EL (cell line): ENCODE measurements at places on chromosomes 16 and 17.
A peak's percentile ranks its signal among the peaks of the same experiment; 100 is the strongest.

DNA sequence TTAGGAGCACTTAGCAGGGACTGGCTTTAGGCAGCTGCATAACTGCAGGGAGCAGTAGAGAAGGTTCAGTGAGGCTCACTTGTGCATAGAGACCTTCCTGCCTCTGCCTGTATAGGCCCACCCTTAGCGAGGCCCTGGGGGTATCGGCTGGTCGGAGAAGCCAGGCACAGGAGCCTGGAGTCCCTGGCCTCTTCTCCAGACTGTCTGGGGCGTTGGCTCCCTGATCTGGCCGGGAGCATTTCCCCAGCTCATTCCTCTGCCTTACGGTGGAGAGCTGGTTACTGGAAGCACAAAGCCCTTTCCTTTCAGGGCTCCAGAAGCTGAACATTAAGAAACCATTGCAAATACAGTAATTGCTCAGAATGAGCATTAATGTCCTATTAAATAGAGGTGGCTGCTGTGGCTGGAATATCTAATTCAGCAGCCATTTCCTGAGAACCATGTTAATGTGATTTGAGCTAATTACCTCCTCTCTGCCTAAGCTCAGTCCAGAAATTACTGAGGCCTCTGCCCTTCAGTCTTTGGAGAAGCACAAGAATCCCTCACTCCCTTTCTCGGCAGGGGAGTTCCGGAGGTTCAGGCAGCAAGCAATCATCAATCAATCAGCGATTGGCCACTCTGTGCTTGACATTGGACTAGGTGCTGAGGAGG is 18.8 kb upstream of the TMEM220 start:
- DNase-seq, result no peak

DNA sequence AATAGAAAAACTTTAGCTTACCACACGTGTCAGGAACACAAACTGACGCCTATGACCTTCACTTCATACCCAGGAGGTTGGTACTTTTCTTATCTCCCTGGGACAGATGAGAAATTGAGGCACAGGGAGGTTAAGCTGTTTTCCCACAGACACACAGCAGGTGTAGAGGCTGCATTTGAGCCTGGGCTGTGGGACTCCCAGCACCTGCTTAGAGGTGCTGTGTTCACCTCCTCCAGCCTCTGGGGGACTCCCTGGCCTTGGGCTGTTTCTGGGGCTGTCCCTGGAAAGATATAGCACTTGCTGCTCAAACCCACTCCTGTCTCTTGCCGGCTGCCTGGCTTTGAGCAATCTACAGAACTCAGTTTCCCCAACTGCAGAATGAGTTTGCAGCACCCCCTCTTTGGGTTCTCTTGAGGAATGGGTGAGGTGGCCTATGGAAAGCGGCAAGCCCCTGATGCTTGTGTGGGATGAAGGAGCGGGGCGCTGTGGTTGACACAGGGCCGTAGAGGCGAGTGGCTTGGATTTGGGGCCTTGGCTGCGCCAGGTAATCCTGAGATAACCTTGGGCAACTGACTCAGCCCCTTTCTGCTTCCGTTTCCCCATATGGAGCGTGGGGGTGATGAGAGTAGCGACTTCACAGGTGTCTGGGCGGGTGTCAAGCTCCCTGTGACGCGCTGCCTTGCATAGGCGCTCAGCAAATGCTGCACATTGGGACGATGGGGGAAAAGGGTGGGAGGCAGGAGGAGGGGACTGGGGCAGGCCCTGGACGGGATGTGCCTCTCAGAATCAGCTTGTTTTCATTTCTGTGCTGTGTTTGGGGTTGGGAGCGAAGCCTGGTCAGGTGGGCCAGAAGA is 104.5 kb upstream of the CIBAR2 start:
- no peak for DNase-seq

- no peak for DNase-seq
Observed at GRCh38 chr17:4944163-4944553, 4.1 kb downstream of the RNF167 start.

- no peak for DNase-seq
Observed at GRCh38 chr17:79982986-79983385, 52.7 kb downstream of the TBC1D16 start.

GRCh38 chr17:28528327-28529012 is 22.3 kb downstream of the FOXN1 start:
- peak; percentile 39 for DNase-seq

- DNase-seq, result peak; percentile 64
Observed at GRCh38 chr17:68172461-68172954, 75.3 kb upstream of the AMZ2 start.

GRCh38 chr16:73543970-73544599 is 496.2 kb upstream of the ZFHX3 start:
- DNase-seq, result no peak

DNA sequence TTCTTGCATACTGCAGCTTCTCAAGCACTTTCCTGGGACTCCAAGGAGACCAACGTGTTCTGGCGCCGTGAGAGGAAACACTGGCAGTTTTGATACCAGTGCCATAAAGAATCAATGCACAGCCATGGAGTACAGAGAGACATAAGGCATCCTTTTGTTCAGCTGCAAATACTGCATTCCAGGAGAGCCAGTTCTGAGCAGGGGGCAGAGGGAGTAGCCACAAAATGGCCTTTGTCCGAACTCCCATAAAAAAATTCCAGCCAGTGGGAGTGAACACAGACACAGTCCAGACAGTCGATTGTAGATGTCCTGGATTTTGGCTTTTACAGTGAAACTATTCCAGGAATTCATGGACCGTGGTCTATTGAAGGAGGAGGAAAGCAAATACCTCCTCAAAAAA is 36.2 kb upstream of the TEKT3 start:
- DNase-seq, result peak; percentile 91

GRCh38 chr17:35257208-35257659 is 14.4 kb downstream of the SLFN5 start:
- DNase-seq, result peak; percentile 65

GRCh38 chr16:79605999-79606398 is 5.5 kb upstream of the MAF start:
- DNase-seq, result no peak

DNA sequence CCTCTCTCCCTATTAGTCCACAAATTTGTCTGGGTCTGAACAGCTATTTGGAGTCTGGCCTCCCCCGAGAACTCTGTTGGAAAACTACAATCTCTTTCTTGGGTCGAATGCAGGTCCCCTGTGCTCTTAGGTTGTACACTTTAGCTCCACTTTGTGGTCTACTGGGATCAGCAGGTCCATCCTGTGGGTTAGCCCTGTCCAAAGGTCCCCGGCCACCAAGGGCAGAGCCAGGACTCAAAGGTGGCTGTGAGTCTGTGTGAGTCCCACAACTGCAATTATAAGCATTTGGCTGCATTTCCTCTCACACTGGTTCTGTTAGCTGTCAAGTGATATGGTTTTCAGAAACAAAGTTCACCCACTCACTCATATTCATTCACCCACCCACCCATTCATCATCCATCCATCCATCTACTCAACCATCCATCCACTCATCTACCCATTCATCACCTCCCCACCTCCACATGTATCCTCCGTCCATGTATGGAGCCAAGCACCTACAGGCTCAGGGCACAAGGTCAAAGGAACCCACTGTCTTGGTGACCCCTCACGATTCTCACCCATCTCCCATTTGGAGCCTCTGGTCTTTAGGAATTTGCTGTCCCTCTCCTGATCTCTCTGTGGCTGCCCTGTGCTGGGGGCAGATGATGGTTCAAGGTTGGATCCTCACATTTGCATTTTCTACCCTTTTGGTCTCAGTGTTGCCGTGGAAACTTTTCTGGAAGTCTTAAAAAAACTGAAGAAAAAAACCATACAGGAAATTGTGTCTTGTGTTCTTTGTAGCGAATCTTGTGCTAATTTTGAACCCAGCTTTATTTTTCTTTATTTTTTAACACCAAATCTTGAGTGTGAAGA is 45.8 kb downstream of the IRF8 start:
- DNase-seq, result no peak

DNA sequence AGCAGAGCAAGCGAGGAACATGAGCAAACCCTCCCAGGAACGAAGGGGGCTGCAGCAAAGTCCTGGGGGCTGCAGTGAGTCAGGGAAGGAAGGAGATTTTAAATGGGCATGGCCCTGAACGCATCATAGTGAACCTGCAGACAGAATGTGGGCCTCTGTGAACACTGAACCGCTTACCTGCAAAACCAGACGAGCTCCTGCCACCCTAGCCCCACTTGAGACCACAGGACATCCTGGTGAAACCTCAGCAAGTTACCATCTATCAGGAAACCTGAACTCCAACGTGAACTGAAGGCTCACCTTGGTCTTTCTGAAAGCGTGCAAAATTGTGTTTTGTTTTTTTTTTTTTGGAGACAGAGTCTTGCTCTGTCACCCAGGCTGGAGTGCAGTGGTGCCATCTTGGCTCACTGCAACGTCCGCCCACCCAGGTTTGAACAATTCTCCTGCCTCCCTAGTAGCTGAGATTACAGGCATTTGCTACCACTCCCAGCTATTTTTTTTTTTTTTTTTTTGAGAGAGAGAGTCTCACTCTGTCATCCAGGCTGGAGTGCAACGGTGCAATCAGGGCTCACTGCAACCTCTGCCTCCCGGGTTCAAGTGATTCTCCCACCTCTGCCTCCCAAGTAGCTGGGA is 30.8 kb downstream of the FANCA start:
- no peak for DNase-seq
